ELF-1 (cell line): ENCODE measurements at places on chromosomes 6 and 20.

DNA sequence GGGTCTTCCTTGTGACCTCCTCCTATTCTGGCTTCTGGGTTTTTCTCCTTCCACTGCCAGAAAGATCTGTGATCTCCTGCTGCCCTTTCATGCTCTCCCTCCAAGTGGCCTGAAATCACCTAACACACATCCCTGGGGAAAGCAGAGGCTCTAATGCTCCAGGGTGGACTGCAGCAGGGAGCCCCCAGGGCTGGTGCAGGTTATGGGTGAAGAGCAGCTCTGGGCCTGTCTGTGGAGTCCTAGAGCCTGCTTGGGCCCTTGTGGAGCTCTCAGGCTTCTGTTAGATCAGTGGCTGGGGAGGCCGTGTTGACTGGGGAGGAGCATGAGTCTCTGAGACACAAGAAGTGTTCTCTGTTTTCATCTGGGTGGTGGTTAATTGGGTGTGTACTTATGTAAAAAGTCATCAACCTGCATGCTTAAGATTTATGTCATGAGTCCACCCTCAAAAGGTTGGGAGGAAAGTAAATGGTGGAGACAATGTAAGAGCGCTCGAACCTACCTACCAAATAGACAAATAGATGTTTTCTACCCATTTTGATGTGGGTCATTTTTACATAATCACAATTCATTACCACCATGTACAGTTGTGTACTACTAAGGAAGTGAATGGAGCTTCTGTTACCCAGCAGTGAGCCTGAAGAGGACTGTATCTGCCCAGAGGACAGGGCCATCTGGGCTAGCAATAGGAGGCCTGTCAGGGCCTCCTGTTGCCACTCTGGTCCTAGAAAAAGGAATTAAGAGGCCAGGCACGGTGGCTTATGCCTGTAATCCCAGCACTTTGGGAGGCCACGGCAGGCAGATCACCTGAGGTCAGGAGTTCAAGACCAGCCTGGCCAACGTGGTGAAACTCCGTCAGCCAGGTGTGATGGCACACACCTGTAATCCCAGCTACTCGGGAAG, 32.0 kb upstream of the RNF8 start:
- no peak for DNase-seq

- DNase-seq: peak; percentile 48
Measured at GRCh38 chr6:3208098-3208774, 19.2 kb downstream of the TUBB2B start.

GRCh38 chr20:35702051-35702823, 3.0 kb downstream of the ROMO1 start:
- DNase-seq: no peak

- no peak for DNase-seq
Measured at GRCh38 chr20:4794846-4795245, 73.1 kb downstream of the PRND start.

DNA sequence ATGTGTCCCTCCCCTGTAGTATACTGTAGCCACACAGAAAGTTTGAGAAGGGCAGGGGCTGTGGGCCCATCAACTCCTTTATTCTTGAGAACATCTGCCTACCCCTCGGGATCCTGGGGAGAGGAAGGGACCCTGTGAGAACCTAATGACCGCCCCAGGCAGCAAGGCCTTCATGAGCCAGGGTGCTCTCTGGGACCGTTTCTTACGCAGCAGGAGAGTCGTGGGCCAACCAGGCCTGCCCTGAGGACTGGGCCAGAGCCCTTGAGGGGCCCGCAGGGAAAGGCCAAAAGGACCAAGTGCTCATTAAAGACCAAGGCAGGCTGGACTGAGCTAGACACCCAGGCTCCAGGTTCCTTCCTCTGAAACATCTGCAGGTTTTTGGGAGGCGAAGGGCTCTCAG, 5.2 kb downstream of the SGK2 start:
- DNase-seq: no peak

GRCh38 chr6:87553159-87553765, 36.5 kb downstream of the RARS2 start:
- DNase-seq: no peak

- no peak for DNase-seq
Measured at GRCh38 chr20:17841751-17842215, 126.8 kb downstream of the SNX5 start.

DNA sequence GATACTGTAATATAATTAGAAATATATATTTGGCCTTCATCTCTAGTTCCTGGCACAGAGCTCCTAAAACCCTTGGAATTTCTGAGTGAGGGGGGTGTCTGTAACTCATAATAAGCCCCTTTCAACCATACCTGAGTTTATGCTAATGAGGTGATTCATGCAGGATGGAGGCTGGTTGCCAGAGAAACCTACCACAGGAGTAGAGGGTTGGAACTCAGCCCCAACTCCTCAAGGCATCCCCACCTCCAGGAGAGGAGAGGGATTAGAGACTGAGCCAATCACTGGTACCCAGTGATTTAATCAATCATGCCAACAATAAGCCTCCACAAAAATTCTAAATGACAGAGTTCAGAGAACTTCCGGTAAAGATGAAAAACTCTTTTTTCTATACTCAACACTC, 17.5 kb downstream of the UQCC1 start:
- DNase-seq: no peak

DNA sequence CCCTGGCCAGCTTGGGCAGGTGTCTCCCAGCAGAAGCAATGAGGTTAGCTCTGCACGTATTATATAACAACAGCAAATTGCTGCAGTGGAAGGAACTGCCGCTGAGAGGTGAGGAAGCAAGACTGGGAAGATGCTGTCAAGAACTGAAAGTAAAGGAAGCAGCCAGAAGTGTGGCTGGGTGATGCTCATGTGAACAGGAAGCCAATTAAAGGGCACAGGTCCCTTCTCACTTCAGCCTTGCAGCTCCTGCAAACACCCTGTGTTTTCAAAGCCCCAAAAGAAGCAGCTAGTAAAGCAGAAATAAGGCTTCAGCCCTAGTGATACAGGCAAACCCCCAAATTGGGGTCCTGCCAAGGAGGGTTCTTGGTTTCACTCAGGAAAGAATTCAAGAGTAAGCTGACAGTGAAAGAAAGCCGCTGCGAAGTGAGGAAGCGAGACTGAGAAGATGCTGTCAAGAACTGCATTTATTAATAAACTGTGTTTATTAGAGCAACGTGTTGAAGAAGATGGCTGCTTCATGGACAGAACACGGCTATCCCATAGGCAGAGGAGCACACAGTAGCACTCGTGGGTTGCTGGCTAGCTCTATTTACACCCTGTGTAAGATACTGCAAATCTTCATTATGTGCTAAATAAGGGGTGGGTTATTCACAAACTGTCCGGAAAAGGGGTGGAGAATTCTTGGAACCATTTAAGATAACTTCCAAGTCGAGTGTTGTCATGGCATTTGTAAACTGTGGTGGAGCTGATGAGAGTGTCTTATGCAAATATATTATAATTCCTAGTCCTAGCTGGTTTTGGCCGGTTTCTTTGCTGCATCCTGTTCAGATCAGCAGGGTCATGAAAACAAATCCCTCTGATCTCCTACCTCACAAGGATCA, 152.2 kb downstream of the LINC00237 start:
- no peak for DNase-seq

DNA sequence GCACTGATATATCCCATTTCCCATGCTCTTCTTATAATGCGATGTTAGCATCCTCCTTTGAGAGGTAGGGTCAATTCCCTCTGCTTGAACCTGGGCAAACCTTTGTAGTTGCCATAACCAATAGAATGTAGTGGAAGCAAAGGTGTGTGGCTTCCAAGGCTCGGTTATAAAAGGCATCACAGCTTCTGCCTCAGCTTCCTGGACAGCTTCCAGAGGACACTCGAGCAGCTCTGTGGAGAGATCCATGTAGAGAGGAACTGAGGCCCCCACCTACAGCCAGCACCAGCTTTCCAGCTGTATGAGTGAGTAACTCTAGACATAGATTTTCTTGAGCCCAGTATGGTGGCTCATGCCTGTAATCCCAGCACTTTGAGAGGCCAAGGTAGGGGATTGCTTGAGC, 36.7 kb downstream of the FGD2 start:
- DNase-seq: no peak

DNA sequence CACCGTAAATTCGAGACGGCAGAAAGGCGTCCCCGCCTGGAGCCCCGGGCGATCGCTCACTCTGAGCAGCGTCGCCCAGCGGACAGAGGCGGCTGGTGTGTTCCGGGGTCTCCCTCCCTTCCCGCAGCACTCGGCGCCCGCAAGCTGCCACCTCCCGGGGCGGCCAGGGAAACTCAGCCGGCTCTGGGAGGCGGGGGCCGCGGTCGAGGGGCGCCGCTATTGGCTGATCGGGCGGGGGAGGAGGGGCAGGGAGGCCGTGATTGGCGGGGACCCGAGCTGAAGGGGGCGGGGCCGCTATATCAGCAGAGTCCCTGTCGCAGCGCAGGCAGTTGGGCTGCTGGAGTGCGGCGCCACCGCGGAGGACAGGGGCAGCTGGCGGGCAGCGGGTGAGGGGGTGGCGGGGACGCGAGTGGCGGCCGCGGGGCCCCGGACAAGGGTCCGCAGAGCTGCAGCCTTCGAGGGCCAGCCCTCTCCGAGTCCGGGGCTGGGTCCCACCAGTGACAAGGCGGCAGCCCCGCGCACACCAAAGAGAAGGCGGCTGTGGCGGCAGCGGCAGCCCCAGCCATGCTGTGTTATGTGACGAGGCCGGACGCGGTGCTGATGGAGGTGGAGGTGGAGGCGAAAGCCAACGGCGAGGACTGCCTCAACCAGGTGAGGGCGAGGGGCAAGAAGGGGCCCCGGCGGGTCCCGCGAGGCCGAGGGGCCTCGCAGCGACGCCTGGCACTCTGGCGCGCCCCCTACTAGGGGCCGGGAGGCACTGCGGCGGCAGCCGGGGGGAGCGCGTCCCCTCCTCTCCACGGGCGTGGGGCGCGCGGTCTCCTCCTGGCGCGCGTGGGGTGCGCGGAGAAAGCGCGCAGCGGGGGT, at the start of gene MYLIP:
MYLIP (plus strand) TSS at position 328 of the 864 bp plus-strand sequence; CDS start at position 565, 237 bp downstream.
- peak; percentile 96 for DNase-seq

DNA sequence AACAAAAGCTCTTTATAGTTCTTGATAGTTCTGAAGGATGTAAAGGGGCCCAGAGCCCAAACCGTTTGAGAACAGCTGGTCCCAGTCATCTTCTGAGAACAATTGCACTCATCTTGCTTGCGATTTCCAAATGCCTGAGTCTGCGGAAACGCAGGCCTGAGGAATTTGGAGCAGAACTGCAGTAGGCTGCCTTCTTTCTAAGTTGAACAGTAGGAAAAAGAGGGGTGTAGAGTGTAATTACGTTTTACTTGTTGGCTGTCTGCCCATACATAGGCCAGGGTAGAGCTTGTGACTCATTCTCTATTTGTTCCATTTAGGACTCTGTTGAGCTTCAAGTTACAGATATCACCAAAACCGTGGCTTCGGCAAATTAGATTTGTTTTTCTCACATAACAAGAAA, 42.0 kb upstream of the KIF16B start:
- no peak for DNase-seq

DNA sequence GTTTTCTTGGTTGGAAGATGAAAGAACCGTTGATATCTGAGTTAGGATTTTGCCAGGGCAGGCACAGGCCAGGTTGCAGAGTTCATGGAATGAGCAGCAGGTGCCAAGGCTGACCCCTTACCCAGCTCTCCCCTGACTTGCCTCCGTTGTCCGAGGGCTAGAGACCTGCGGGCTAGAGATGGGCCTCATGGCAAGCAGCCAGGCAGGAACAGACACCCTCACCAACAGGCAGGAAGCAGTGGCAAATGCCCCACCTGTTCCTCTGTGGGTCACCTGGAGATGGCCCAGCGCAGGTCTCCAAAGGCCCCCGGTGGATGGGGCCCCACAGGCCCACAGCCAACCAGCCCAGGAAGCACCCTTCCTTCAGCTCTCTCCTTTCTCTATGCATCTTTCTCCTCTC, 186.7 kb upstream of the PMEPA1 start:
- no peak for DNase-seq

GRCh38 chr20:41956338-41957074, 338.3 kb upstream of the CHD6 start:
- peak; percentile 40 for DNase-seq

- DNase-seq: no peak
Measured at GRCh38 chr20:50242863-50243609, 52.4 kb downstream of the CEBPB start.

DNA sequence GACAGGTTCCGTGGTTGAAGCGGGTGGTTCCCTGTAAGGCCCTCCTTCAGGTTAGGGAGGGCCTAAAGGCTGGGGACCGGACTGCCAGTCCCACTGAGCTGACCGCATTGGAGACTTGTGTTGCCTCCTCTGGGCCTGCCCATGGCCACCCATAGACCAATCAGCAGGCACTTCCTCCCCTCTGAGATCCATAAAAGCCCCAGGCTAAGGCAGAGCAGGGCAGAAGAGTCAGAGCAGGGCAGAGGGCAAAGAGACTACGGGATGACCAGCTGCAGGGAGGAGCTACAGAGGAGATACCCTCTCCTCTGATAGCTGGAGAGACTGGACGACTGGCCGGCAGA, 537.4 kb downstream of the TENT5A start:
- DNase-seq: no peak

DNA sequence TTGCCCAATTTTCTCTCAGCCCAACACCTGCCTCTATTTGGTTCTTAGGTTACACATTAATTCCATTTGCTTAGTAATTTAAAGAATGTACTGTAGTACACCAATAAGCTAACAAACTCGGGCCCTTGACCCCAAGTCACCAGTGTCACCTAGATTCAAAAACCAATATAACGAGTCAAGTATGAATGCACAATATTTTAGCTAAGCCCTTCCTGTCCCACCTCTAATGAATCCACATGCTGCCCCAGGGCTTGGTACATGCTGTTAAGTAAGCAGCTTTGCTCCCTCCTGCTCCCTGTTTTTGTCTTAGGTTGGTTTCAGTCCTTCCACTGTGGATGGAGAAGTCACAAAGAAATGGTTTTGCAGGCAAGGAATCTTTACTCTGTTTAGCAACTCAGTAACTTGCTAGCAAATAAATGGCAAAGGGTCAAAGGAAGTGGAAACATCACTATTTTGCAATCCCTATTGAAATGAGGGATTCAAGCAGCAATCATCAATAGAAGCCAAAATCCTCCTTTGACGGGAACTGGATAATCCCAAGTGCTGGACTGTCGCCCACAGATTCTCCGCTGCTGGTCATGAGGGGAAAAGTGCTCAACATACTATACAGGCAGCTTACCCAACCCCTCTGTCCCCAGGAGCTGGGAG, 5.0 kb upstream of the MPC1 start:
- DNase-seq: no peak

- DNase-seq: no peak
Measured at GRCh38 chr20:39633689-39634088, 671.5 kb downstream of the DHX35 start.

DNA sequence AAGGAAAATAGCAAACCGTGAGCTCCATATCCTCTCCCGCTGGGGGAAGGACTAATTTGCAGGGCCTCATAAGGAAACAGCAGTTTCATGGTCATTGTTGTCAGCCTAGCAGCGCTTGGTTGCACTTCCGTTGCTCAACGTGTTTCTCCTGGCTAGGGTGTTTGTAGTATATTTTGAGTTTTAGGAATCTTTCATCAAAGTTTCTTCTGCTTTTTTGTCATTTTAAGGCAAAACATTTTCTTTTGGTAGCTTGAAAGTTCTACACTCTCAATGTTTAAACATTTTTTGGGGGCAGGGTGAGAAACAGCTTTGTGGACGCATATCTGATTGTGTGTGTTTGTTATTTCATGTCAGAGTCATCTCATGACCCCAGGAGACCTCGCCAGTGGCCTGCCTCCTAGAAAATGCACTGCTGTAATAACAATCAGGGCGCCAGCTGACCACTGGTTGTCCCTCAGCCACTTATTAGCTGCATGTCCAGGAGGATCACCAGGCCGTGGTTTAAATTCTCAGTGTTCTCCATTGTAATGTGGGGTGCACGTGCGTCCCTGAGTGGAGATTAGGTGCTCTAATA, 20.6 kb downstream of the JARID2 start:
- DNase-seq: no peak

GRCh38 chr20:18527836-18528235, 20.1 kb downstream of the SEC23B start:
- no peak for DNase-seq
